ENCODE measurements at places on chromosomes 1 and 21.
A peak's percentile ranks its signal among the peaks of the same experiment; 100 is the strongest.

DNA sequence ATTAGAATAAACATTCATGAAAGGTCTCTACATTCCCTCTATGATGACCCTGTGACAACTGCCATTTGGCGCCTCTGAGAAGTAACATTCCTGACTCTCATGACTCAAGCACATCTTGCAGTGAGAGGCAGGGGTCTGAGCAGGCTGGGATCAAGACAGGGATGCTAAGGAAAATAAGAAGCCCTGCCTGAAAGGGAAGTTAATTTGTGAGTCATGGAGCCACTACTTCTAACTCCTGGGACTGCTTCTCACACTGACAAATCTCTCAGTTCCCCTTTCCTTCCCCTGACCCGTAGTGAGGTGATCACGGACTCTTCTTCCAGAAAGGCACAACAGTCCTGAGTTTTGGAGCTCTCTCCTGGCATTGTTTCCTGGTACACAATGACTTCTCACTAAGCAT is 231.9 kb downstream of the TNR start:
- DNase-seq: no peak

DNA sequence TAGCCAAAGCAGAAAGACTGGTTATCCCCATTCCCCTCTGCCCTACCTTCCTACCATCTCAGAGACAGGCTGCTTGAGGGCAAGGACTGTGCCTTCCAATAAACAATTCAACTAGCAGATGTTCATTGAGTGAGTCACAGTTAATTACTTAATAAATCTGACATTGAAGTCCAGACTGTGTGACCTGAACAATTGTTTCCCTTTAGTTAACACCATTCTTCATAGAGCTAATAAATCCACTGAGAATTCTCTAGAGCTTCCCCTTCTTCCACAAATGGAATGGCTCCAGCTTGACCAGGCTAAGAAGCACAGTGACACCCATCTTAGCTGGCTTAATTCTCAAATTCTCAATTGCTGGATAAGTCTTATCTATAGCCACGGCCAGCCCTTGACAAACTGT is 61.9 kb upstream of the GJA5 start:
- no peak for DNase-seq

DNA sequence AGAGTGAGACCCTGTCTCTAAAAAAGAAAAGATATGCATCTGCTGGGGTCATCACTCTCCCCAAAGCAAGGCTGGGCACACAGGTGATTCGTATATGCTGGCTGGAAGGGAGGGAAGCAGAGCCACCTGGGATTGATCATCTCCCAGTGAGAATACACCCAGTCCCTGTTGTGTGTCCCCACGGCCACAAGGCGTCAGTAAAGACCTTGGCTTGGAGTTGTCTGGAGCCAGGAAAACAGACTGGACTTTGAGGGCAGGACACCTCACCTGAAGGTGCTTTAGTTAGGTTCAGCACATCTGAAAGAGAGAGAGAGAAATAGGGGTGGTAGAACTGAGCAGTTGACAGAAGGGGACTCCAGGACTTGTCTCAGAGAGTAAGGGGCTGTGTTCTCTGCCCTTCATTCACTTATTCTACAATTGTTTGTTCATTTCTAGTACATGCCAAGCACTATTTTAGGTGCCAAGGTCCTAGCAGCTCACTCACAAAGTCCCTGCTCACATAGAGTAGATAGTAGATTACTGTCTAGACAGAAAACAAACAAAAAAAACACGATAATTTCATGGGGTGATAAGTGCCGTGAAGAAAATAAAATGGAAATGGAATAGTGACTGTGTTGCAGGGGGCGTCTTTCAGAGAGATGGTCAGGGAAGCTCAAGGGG is 13.5 kb downstream of the CITED4 start:
- DNase-seq: peak; percentile 84

DNA sequence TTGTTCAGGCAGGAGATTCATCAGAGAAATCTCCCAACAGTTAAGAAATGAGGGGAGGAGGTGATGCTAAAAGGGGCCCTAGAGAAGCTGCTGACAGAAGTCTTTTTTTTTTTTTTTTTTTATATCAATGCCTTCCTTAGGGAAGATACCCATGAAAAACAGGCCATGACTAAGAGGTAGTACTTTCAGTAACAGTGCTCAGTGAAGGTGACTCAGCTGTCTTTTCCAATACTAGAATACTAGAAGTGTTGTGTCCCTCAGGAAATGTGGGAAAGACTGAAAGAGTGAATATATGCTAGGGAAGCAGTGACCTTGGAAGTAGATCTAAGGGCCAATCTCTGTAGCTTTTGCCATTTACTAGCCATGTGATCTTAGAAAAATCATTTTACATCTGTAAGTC is 52.4 kb upstream of the SLFNL1 start:
- no peak for DNase-seq

GRCh38 chr1:26853156-26853555 is 9.8 kb upstream of the SFN start:
- peak; percentile 88 for DNase-seq

DNA sequence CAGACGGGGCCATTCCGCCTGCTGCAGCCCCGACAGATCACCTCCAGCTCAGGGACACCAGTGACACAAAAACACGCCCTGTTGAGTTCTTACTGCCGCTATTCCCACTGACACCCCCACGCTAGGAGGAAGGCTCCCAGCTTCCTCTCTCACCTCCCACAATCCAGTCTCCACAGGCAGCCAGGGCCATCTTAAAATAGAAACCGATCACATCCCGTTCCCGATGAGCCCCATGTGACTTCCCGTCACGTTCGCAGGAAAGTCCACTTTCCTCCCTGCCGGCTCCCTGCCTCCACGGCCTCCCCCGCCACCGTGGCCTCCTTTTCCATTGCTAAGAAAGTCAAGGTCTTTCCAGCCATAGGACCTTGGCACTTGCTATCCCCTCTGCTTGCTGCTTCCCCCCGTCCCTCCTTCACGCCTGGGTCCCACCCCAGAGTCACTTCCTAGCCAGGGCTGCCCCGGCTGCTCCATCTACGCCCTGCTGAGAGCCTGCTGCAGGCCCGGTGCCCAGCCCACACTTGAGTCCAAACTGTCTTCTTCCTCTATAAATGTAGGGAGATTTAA is 24.0 kb upstream of the DDOST start:
- DNase-seq: no peak

GRCh38 chr1:66434096-66434495 is 99.9 kb upstream of the SGIP1 start:
- no peak for DNase-seq

DNA sequence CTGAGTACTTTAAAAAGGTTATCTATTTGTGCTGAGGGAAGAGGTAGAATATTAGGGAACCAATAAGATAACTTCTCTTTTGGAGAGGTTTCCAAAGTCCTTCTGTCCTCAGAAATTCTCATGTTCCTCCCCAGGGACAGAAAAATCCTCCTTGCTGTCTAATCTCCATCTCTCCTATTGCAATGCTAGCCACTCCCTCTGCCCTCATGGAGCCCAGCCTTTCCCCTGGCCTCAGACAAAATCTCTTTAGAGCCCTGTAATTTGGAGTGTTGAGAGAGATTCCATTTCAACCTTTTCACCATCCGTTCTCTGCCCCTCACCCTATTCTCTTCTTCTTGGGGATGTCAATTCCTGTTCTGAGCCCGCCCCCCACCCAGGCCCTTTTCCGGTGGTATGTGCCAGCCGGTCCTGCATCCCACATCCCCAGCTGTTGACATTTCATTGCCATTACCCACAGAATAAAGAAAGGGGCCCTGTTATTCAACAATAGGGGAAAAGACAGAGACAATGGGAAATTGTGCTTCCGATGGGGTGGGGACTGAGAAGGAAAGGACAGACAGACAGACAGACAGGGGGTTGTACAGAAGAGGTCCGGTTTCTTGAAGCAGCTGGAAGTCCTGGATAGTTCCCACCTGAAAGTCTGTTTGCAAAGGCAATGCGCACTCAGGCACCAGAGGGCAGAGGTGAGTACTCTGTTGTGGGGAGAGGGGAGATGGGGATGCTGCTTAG is at the start of gene HAPLN2:
Gene HAPLN2 (plus strand): TSS at position 563 of the 729 bp plus-strand sequence. CDS start 4,076 bp downstream, outside the sequence.
- DNase-seq: peak; percentile 54

GRCh38 chr1:43121256-43121900 is 50.7 kb downstream of the EBNA1BP2 start:
- peak; percentile 59 for DNase-seq

DNA sequence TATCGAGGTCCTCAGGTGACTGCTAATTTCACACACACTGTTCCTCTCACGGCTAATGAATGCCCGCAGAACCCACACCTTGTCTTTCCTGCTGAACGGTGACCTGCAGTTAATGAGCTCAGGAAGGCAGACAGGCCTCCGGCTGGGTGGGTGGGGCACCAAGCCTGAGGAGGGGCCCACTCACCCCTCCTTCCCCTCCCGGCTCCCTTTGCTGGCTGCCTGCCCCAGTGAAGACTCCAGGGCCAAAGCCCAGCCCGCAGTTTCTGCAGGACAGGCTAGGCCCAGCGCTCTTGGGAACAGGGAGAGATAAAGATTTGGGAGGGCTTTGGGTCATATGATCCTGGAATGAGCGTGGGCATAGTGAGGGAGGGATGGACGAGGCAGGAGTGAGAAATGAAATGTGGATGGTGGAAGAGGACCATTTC is 26.4 kb downstream of the FOXO6 start:
- DNase-seq: peak; percentile 97

GRCh38 chr1:212686069-212686468 is 13.6 kb downstream of the BATF3 start:
- no peak for DNase-seq

DNA sequence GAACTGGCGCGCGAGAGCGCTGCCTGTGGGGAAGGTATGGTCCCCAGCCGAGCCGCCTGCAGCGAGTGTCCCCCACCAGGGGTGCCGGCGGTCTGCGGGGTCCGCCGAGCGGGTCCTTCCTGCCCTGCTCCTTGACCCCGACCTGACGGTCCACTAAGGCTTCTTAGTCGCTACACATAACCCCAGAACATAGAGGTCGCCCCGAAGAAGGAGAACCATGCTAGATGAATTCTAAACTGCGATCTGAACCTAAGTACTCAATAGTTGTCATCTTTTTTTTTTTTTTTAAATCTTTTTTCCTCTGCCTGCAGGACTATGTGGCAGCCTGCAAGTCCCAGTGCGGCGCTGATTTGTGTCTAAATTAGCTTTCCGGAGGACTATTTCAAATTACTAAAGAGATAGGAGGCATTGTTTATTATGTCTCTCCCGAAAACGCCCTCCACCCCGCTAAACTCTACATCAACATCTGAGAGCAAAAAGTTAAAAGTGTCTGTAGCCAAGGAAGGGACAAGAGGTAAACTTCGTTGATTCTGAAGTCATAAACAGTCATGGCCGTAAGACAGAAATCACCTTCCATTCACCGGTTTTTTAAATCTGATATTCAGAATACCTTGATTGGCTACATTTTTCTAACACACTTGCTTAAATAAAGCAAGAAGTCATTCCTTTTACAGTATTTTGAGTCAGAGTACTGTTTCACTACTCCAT is 476 bp downstream of the AXDND1 start:
- DNase-seq: no peak

DNA sequence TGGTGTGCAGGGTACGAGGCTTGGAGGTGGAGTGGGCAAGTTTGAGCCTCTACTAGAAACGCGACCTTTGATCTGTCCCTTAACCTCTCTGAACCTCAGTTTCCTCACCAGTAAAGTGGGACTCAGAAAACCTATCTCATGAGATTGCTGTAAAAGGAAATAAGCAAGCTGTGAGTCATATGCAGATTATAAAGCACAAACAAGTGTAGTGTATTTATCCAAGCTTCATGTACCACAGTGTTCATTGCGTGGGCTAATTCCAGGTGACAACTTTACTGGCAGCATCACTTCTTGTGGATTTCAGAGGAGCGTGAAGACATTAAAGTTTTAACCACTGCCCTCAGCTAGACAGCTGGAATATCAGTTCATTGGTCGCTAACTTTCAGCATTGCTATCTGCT is 44.4 kb downstream of the ZNF697 start:
- no peak for DNase-seq

- no peak for DNase-seq
Measured at GRCh38 chr1:183821309-183821888, 16.5 kb downstream of the RGL1 start.

DNA sequence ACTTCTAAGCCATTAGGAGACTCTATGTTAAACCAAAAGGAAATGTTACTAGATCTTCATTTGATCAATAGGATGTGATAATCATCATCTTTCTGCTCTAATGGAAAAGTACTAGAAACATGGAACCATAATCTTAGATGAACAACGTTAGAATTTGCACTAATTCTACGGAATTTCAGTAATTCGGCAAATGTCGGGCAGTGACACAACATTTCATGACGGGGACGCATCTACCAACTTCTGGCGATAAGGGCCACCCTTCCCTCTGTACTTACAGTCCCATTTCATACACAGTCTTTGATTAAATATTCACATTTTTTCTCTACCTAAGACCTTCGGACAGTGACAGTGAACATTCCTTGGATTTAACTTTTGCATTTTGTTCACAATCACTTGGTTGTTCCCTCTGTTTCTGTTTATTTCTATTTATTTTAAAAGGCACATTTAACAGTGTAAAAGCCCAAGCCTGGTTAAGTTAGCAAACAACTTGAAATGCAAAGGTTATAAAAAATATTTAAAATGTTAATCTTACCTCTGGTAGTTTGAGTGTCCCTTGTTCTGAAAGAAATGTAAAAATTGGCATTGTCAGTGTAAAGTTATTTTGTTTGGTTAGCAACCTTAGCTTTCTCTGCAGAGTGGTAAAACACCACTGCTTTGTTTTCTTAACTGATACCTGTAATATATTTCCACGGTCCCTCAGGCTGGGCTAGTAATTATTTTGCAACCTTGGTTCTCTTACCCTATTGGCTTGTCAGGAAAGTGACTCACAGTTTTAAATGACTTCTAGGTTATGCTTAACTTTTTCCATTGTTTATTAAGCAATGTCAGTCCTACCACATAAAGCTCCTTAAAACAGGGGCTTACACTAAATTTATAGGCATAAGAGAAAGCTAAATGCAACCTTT is 276.9 kb downstream of the VAV3 start:
- DNase-seq: no peak

- DNase-seq: no peak
Measured at GRCh38 chr1:22102746-22103145, 40.2 kb downstream of the WNT4 start.

- DNase-seq: no peak
Measured at GRCh38 chr21:23950344-23950743, 1656.9 kb downstream of the MRPL39 start.

GRCh38 chr1:2190491-2190976 is 4.0 kb downstream of the FAAP20 start:
- no peak for DNase-seq

DNA sequence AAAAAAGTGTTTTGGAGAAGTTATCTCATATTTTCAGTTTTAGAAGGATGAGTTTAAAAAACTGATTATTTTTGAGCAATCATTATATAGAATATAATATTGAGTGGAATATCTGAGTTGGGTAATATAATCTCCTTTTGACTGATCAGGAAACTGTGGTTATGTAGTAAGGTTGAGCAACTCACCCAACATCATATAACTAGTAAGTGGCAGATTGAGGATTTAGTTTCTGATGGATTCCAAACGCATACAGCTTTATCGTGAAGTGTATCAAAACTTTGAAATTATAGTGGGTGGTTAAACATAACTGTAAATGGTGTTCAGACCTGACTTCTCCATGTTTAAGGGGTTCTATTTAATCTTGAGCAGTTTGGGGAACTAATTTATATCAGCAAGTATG is 98.6 kb downstream of the OLFM3 start:
- no peak for DNase-seq

- DNase-seq: no peak
Measured at GRCh38 chr1:36863500-36863899, 170.8 kb downstream of the GRIK3 start.

Measured in ELF-1 (cell line).